ENCODE measurements at places on chromosomes 16 and 17.

- no peak for DNase-seq
These were observed 217.2 kb upstream of the CDH11 start for GRCh38 chr16:65339062-65339461.

GRCh38 chr17:17080181-17080631 is 37.9 kb downstream of the MPRIP start:
- DNase-seq: no peak

GRCh38 chr17:82713071-82713723 is 3.3 kb upstream of the FN3KRP start:
- DNase-seq: no peak

- DNase-seq: no peak
These were observed 1.9 kb upstream of the CAPN15 start for GRCh38 chr16:525520-526180.

- no peak for DNase-seq
These were observed 24.4 kb upstream of the ABCC11 start for GRCh38 chr16:48271728-48272127.

DNA sequence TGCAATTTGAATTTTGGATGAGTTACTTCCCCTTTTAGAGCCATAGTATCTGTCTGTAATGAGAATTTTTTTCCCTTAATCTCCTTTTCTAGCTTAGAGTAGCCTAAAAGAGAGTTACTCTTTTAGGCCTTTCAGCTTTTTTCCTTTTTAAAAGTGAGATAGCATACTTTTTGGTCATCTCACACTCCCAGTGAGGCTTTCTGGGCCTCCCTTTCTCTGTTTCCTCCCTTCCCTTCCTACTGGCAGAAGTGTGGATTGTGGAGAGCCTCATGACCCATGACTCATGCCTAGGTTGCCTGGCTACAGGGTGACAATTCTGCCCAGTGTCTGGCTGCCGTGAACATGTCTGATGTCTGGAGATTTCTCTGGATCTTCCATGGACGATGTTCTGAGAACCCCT is 15.2 kb downstream of the KRT23 start:
- DNase-seq: no peak

DNA sequence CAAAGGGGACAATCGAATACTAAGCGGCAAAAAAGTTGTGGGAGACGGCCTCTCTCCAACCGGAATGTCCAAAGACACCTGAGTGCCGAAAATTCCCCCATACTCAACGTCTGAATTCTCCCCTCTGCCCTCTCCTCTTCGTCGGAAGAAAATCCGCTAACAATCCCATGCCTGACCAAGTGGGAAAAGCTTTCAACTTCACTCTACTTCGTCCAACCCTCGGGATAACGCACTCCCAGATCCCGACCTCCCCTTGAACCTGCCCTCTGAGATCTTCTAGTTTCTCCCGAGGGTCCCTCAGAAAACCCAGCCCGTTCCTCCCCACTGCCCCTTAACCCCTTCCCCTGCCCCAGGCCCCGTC is 961 bp downstream of the AMFR start:
- no peak for DNase-seq

DNA sequence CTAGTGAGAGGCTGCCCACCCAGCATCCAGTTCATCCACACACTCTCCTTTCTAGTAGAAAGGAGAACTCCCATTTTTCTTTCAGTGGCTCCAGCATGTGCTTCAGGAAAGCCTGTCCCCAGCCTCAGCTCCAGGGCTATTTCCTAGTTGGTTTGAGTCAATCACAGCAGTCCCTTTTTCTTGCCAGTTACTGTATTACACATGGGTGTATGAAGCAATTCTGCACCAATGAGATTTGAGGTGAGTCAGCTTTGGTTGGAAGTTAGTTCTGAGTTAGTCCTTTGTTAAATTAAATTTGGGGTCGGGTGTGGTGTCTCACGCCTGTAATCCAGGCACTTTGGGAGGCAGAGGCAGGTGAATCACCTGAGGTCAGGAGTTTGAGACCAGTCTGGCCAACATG is 24.8 kb downstream of the RAD51D start:
- DNase-seq: no peak

GRCh38 chr16:22366889-22367288 is 7.5 kb downstream of the CDR2 start:
- DNase-seq: no peak

GRCh38 chr17:69117855-69118784 is 23.6 kb downstream of the ABCA6 start:
- no peak for DNase-seq

DNA sequence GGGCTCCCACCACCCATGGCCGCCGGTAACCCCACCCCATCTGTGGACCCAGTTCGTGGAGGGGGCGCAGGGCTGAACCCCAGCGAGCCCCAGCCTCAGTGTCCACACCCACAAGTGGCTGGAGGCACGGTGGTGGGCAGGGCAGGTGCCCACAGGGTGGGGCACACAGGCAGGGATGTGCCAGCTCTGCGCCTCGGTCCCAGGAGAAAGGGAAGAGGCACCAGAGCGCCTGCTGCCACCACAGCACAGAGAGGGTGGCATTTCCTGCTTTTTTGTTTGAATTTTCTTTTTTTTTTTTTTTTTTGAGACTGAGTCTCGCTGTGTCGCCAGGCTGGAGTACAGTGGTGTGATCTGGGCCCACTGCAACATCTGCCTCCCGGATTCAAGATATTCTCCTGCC is 19.0 kb downstream of the ZFPM1 start:
- DNase-seq: no peak

- no peak for DNase-seq
These were observed 13.8 kb downstream of the ELMO3 start for GRCh38 chr16:67212766-67213165.

- no peak for DNase-seq
These were observed 35.9 kb downstream of the TRARG1 start for GRCh38 chr17:1315409-1315808.

- DNase-seq: no peak
These were observed 21.5 kb upstream of the ADGRG1 start for GRCh38 chr16:57606847-57607501.

DNA sequence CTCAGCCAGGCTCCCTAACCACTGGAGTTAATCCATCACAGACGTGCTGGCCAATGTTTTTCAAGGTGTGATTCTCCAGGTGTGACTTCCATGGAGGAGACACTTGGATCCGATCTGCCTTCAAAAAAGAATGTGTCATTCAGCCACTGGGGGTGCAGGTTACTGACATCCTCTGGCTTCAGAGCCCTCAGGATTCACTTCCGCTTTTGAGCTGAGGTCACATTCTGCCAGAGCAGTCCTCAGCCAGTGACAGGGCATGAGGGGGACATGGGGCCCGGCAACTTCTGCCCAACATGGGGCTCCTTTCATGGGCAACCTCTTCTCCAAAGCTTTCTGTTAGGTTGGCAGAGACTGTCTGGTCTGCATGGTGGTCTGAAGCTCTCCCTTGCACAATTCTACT is 81.4 kb downstream of the GRIN2A start:
- DNase-seq: no peak

DNA sequence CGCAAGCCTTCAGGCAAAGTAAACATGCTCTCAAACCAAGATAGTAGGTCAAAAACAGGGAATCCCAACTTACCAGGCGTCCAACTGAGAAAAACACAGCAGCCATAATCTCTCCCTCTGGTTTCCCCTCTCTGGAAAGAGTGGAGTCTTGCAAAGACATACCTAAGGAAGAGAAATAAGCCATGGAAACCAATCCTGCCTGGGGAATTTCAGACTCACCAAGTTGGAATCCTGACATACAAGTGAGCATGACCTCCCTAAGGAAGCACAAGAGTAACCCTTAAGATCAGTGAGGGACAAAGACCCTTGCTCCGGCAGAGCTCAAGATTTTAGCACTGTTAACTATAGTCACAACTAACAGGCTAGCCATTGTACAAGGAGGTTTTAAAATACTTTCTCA is 4.1 kb downstream of the ZNF624 start:
- DNase-seq: no peak

GRCh38 chr16:3148256-3149192 is 13.7 kb downstream of the ZNF213 start:
- DNase-seq: no peak

DNA sequence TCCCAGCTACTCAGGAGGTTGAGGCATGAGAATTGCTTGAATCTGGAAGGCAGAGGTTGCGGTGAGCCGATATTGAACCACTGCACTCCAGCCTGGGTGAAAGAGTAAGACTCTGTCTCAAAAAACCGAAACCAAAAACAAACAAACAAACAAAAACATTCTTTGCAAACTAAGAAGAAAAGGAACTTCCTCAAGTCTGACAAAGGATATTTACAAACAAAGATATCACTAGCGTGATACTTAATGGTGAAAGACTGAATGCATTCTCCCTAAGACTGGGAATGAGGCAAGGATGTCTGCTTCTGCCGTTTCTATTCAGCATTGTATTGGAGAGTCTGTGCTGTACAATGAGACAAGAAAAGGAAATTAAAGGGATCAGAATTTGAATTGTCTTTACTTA is 10.5 kb upstream of the MPO start:
- DNase-seq: no peak

DNA sequence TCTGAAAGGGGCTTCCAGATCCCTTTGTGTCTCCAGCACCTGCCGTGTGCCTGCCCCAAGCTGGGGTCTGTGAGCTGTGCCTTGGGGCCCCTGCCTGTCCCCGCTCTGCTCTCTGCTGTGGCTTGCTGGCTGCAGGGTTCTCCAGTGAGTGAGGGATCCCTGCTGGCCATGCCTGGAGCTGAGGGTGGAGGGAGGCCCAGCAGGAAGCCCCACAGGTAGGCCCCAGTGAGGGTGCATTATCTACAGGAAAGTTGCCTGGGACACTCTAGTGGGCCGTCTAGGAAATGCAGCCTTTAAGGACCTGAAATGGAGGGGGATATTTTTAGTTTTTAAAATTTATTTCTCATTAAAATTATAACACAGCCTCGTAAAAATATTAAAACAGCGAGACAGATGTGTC is 50.9 kb downstream of the JPH3 start:
- DNase-seq: no peak

DNA sequence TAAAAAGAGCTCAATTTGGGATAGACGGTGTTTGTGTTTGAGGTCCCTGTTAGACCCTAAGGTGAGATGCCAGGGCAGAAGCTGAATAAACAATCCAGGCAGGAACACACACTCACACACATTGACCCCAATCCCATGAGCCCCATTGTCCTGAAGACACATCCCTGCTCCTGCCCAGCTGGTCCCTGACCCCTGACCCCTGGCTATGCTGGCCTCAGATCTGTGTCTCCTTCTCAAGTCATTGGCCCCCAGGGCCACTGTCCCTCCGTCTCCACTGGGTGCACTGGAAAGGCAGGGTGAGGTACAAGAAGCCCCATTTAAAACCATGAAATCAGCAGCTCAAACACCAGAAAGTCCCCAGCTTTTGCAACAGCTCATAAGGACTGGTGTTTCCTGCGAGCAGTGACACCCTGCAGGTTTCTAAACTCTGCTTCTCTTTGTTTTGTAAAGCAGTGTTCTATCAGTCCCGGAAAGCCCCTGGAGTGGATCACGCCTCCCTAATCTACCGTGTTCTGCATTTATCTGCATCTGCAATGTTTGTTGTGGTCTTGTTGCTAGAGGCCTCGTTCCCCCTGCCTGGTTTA is 18.0 kb upstream of the ASGR2 start:
- peak; percentile 61 for DNase-seq

- no peak for DNase-seq
These were observed 7.9 kb upstream of the MFSD6L start for GRCh38 chr17:8806926-8807550.

DNA sequence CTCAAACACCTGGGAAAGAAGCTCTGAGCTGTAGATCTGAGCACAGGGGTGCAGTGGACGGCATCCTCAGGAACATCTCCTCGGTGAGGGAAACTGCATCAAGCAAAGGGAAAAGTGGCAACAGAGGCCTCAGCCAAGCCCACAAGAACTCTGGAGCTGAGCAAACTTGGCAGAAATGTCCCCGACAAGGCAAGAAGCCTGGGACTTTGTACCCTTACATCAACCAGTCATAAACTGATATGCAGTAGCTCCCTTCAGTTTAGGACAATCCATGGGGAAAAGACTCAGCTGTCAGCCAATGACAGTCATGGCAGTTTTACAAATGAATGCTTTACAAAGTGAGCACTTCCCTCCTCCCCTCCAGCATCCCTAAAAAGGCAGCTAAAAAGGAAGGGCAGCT is 210.0 kb upstream of the DYNLRB2 start:
- DNase-seq: no peak

- DNase-seq: no peak
These were observed 62.6 kb downstream of the C16orf78 start for GRCh38 chr16:49436181-49436580.

- no peak for DNase-seq
These were observed 5.6 kb upstream of the ULK2 start for GRCh38 chr17:19873346-19873745.

- no peak for DNase-seq
These were observed 36.6 kb downstream of the GINS3 start for GRCh38 chr16:58428621-58429542.

- no peak for DNase-seq
These were observed 35.9 kb downstream of the TMEM132E start for GRCh38 chr17:34615326-34615725.

GRCh38 chr16:87342978-87343752 is 26.0 kb upstream of the C16orf95 start:
- DNase-seq: no peak

- no peak for DNase-seq
These were observed 486.9 kb downstream of the CDH8 start for GRCh38 chr16:61549327-61549726.

DNA sequence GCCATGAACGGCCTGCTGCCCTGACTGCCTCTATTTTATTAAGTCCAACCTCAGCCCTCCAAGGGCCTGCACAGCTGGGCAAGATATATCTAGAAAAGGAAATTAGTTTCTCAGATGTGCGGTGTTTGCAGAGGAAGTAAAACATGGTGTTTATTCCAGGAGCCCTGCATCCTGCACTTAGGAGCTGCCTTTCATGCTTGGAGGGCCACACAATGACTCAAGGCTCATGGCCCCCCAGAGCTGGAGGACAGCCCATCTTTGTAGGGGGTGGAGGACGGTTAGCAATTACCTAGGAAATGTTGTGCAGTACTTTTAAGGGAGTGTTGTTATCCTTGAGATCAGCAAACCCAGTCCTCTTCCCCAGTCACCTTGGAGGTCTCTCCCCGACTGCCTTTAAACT is 80.5 kb downstream of the COPRS start:
- no peak for DNase-seq

DNA sequence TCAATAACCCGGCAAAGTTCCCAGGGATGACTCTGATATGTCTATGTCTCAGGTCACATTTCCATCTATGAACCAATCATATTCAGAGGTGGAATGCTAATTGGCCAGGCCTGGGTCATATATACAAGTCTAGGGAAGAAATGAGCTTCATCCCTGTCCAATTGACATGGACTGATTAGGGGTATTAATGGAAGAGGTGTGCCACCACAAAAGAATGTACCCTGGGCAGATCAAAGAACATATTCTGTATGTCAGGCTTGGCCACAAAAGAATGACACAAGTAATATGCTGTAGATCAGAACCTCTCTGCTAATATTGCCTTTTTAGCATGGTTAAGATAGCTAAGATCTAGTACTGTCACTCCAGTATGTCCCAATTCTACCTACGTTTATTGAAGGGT is 6.7 kb downstream of the SLC35G3 start:
- DNase-seq: no peak

All from neuronal stem cell (in vitro differentiated cells).